ENCODE measurements at places on chromosomes 12 and 14.

- peak; percentile 89 for DNase-seq
Measured at GRCh38 chr12:120421701-120422100, 16.2 kb upstream of the COX6A1 start.

GRCh38 chr14:49966304-49966809, 73.5 kb downstream of the ARF6 start:
- DNase-seq = peak; percentile 67

GRCh38 chr14:64238631-64239030, 55.5 kb downstream of the ESR2 start:
- DNase-seq = no peak

- no peak for DNase-seq
Measured at GRCh38 chr12:89085421-89085820, 266.9 kb downstream of the DUSP6 start.

- no peak for DNase-seq
Measured at GRCh38 chr12:45518291-45519235, 210.9 kb upstream of the ARID2 start.

DNA sequence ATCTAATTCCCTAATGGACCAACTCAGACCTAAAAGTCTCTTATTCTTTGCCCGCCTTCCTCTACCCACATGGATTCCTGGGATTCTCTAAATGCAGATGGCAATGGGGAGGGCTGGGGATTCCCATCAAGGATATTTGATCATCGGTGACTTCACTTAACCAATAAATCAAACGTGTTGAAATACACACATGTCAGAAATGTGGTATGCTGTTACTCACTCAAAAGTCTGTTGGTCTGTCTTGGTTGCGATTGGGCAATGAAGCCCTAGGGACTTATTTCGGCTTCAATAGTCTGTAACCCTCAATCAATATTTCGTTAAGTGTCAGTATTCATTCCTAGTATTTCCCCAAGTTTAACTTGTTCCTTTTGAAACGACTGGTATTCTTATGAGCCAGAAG, 117.2 kb upstream of the DIO3 start:
- no peak for DNase-seq

DNA sequence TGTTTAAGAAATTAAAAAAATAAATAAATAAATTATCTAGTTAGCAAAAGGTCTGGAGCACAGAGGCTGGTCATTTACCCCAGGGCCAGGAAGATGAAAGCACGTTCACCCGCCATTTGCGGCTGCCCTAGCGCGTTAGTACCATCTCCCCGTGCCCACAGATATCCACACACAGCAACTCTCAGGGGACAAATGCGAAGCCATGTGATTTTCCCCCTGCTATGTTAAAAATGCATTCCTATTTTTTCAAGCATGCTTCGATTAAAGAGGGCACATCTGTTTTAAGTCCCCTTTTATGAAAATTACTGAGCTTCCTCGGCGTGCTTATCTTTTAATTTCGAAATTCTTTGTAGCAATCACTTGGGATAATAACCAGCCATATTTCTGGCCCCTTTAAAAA, 56.9 kb upstream of the PIWIL1 start:
- no peak for DNase-seq

GRCh38 chr14:101072945-101073597, 169.5 kb upstream of the RTL1 start:
- DNase-seq = peak; percentile 95

DNA sequence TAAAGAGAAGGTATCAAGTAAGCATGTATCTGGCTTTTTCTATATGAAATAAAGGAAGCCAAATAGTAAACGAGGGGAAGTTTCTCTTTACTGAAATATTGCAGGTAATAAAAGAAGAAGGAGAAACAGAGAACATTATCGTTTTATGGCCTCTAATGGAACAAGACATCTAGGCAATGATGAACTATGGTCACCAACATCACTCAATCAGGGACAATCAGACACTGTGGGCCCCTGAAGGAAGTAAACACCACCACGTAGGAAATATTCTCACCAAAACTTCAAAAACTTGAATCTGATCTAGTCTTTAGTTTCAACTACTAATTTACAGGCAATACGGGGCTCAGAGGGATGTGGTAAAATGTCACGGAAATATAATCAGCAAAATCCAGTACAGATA, 15.9 kb downstream of the HEBP1 start:
- DNase-seq = no peak

GRCh38 chr12:131975228-131975627, 25.5 kb downstream of the EP400 start:
- DNase-seq = no peak

DNA sequence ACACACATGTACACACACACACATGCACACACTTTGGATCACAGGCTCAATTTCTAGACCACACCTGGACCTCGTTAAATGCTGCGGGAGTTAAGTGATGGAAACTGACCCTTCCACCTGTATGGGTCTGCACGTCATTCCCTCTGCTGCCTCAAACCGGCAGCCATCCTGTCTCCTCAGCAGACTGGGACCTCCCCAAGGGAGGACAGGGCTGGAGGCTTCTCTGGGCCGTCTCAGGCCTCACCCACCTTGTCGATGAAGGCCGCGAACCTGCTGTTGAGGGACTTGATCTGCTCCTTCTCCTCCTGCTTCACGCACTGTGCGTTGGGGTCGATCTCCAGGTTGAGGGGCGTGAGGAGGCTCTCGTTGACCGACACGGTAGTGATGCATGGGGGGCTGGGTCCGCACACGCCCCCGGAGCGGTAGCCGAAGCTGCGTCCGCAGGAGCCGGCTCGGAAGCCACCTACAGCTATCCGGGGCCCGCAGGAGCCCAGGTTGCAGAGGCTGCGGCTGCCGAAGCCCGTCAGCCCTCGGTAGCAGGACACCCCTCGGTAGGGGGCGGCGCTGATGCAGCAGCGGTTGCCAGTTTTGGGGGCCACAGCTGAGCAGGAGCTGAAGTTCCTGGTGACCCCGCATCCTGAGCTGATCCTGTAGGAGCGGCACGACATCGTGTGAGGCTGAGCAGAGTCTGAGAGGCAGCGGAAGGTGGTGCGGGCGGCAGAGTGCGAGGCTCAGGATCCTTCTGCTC, at the start of gene KRT85:
KRT85 (minus strand) TSS at position 744 of the 748 bp plus-strand sequence; CDS start at position 668, 76 bp downstream.
- DNase-seq = no peak

DNA sequence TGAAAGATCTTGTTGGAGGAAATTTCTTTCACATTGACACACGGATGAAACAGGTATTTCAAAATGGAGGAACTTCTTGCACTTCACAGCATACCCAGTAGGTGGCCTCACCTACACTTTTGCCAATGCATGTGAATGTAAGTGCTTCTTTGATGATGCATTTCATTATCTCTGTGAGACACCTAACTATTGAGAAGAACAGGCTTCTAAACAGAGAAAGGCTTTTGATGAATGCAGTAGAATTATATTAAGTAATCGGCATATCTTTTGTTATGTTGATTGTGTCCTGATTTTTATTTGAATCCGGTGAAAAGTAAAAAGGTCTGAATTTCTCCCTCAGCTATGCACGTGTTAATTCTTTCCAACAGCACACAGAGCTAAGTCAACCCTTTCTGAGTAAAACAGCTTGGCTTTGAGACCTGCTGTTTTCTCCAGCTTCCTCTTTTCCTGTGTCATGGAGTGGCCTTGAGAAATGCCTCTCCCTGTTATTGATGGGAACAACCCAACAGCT, 399.0 kb downstream of the NAV3 start:
- peak; percentile 37 for DNase-seq

- no peak for DNase-seq
Measured at GRCh38 chr14:74505831-74506230, 12.3 kb downstream of the ISCA2 start.

DNA sequence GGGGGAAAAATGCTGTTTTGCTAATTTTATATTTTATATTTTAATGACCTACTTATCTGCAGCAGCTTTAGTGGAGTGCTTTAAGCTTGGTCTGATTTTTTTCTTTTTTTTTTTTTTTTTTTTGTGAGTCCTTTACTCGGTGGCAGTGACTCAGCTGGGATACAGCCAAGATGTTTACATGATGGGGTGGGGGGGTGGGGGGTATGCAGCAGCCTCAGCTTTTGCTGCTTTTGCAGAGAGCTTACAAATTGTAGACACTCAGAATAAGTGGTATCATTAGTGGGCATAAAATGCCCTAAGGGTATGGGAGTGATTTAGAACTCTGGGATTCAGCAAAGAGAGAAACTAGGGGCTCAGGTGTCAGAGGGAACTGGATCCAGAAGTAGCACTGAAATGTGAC, 38.2 kb upstream of the ARHGAP5 start:
- no peak for DNase-seq

- no peak for DNase-seq
Measured at GRCh38 chr14:51225751-51226150, 14.3 kb upstream of the TMX1 start.

All from ELF-1 (cell line).